ENCODE measurements at places on chromosomes 7 and 10.
A peak's percentile ranks its signal among the peaks of the same experiment; 100 is the strongest.

DNA sequence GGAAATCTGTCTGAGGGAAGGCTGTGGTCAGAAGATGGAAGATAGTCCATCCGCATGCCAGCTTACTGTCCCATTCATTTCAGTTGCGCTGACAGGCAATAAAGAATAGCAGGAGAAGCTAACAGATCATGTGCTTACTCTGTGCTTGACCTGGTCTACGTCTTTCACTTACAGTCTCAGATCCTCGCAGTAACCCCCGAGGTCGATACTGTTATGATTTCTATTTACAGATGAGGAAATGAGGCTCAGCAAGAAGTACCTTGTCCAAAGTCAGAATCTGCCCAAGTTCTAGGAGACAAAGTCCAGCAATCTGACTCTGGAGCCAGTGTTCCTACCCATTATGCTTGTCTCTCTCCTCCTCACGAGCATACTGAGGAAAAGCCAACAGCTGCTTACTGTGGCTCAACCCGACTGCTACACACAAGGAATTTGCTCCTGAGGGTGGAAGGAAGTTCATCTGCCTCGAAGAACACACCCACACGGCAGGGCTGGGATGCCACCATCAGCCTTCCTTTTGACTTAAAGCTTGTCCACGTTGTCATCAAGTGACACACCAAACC is 74.2 kb downstream of the MINPP1 start:
- DNase-seq, result no peak

- no peak for DNase-seq
These were observed 415.1 kb downstream of the GFRA1 start for GRCh38 chr10:115857856-115858255.

DNA sequence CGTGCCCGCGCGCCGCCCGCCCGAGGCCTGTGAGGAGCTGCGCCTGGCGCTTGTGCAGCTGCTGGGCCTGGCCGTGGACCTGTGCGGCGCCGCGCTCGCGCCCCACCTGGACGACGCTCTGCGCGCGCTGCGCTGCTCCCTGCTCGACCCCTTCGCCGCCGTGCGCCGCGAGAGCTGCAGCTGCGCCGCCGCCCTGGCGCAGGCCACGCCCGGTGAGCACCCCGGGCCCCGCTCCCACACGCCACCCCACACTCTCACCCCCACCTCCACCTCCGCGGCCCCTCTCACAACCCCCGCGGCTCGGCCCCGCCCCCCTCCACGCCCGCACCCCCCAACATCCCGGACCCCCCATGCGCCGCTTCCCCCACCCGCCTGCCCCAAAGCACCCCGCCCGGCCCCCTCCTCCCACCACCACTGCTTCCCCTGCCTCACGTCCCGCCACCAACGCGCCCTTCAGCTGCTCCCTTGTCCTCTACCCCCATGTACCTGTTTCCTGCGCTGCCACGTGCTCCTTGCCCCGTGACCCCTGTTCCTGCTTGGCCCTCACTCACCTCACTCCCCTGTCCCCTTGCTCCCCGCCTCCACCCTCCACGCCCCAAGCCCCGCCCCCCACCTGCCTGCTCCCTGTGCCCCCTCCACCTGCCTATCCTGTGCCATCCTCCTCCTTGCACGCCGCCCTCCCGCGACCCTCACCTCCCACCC is at the start of gene PRKAR1B:
TSS of gene PRKAR1B (minus strand) at position 178 of the 702 bp plus-strand sequence. CDS start 15,776 bp downstream, outside the sequence.
- peak; percentile 61 for DNase-seq

- DNase-seq, result no peak
These were observed 397.1 kb upstream of the POT1 start for GRCh38 chr7:125326666-125327255.

GRCh38 chr7:157876469-157877285 is 539.9 kb downstream of the DNAJB6 start:
- no peak for DNase-seq

DNA sequence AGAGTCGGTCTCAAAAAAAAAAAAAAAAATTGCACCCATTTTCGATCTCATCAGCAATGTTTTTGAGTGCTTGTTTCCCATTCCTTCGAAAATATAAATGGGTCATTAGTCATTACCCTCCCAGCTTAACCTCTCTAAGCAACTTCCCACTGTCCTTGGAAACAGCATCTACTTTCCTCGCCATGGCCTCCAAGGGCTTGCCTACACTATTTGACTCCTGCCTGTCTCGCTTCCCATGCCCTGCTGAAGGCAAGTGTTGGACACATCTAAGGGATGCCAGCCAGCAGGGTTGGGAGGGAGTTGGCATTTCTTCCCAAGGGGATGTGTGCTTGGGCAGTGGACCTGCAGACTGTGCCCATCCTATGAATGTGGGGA is 12.7 kb upstream of the RHBDD2 start:
- DNase-seq, result no peak

DNA sequence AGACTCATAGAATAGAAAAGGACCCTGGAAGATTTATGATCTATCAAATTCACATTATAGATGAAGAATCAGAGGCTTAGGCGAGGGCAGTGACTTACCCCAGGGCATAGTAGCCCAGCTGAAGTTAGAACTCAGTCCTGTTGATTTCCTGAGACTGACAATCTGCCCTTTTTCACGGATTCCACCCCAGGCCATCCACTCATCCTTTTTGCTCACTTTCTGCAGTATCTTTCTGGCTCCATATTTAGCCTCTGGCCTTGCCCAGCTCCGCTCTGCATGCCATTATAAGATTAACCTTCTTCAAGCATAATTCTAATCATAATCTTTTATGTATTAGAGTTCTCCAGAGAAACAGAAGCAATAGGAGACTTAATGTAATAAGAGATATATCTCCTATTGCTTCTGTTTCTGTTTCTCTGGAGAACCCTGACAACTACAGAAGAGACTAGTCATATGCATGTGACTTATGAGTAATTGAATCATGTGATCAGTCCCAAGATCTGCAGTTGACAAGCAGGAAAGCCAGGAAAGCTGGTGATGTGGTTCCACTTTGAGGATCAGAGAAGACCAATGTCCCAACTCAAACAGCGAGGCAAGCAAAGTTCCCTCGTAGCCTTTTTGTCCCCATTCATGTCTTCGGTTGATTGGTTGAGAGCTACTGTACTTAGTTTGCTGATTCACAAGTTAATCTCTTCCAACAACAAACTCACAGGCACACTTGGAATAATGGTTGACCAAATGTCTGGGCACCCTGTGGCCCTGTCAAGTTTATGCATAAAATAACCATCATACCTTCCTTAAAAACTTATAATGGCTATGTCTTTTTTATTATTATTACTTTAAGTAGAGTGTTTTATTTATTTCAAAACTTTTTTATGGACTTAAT is 412.1 kb downstream of the SUGCT start:
- no peak for DNase-seq

DNA sequence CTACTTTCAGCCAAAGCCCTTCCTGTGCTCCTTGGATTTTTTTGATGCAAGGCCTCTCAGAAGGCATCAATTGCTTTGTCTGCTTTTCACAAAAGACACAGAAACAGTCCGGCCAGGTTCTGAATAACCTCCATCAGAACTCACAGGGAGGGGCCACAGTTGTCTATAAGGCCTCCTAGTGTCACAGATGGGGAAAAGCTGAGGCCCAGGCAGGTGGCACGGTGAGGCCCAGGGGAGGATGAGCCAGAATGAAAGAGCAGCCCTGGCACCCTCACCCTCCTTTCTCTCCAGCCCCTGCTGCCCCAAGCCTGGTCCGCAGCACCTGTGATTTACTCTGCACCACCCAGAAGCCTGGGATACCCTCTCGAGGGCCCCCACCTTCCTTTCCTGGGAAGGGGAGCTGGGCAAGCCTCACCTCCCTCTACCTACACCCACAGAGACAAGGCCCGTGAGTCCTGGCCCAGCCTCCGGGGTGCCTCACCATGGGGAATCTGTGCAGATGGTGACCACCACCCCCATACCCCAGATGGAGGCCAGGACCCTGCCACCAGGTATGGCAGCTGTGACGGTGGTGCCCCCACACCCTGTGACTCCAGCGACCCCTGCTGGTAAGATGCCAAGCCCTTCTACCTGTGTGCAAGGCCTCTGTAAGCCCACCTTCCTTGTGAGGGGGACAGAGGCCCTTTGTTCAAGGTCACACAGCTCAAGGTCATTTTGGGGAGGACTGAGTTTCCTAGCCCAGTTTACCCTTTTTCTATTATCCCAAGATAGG is 26.2 kb upstream of the ZNF467 start:
- DNase-seq, result peak; percentile 60

DNA sequence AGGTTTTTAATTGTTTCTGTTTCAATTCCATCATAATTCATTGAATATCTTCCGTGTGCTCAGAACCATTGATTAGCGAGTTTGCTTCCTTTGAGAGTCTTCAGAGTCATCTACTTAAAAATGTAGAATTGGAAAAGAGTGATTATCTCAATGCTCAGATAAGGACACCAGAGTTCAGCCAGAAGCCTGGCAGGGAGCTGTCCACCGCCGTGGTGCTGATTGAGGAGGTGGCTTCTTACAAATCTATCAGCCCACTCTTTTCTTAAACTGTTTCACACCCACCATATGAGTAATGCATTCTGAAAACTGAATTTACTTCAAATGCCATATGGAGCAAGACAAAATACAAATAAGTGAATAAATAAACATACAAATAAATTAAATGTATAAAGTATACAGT is 79.3 kb downstream of the INSYN2A start:
- peak; percentile 45 for DNase-seq

DNA sequence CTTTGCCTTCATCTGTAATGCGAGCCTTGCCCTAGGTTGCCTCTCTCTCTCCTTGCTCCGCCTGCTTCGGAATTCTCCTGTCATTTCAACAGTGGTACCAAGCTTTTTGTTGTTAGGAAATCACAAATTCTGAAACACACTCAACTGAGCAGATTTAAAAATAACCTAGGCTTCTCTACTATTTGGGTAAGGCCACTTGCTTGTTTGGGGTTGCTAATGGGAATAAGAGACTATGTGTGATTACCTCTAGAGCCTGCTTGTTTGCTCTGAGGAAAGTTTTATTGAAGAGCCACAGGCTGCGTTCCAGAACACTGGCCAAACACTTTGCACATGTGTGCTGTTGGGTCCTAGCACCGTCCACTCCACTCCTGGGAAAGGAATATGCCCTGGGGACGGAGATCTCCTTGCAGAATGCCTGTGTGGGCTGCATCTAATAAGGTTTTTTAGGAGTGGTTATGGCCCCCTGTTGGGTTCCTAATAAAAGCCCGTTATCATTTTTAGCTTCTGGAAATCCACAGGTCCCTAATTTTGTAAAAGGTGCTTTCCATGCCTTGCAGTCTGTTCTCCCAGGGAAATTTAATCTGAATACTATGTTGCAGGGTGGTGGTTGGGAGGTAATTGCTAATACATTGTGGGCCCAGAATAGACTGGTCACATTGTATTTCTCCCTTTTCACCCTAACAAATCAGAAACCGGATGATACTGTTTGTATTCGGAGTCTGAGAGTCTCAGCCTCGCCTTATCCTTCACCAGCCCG is 68.7 kb upstream of the KLF6 start:
- no peak for DNase-seq

DNA sequence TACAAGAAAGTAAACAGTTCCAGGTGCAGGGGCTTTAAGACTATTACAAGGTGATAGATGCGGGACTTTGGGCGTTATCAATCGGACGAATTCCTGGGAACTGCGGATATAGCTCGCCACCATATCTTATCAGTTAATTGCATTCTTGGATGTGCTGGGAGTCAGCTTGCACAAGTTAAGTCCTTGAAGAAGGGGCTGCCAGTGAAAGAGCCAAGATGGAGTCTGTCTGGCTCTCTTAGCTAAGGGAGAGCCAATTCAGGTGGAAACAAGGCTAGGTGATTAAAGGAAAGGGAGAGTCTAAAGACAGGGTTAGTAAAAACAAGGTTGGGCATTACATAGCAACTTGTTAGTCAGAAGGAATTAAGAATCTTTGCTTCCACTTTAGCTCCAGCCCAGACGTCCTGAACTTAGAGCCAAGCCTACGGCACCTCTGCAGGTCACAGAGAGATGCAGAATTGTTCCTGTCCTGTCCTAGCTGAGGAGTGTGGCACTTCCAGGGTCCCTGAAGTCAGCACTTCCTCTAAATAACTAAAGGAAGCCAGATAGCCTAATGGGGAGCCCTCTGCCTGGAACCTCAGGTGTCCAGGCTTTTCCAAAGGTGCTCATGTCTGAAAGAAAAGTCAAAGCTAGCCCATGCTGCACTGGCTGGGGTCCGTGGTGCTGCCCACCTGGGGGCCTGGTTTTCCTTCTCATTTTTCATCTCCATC is 17.3 kb downstream of the ZC3HAV1 start:
- DNase-seq, result no peak

DNA sequence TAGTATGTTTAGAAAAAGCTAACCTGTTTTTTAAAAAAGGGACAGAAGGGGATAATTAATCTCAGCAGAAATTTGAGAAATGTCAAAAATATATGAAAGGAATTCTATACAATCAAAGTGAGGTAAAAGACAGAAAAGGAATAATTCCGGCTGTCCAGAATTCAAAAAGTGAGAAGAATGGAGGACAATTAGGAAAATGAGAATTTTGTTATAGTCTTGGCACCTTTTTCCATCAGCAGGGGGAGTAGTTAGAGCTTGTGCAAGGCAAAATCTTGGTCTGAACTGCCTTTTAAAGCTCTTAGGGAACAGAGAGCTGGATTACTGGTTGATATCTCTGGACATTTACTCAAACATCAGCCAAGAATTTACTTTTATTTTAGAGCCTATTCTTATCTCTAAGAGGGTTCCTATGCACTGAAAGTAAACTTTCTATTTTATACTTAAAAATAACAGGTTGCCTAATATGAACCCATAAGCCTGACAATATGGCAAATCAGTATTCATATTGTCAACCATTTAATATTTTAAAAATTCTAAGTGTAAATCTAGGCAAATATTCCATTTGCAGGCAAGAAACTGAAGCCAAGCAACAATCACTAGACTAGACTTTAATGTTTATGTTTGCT is 185.6 kb downstream of the ANK3 start:
- DNase-seq, result no peak

- no peak for DNase-seq
These were observed 319.6 kb downstream of the ELMO1 start for GRCh38 chr7:37129035-37129425.

GRCh38 chr7:116525298-116525912 is 569 bp downstream of the CAV1 start:
- DNase-seq, result peak; percentile 45

DNA sequence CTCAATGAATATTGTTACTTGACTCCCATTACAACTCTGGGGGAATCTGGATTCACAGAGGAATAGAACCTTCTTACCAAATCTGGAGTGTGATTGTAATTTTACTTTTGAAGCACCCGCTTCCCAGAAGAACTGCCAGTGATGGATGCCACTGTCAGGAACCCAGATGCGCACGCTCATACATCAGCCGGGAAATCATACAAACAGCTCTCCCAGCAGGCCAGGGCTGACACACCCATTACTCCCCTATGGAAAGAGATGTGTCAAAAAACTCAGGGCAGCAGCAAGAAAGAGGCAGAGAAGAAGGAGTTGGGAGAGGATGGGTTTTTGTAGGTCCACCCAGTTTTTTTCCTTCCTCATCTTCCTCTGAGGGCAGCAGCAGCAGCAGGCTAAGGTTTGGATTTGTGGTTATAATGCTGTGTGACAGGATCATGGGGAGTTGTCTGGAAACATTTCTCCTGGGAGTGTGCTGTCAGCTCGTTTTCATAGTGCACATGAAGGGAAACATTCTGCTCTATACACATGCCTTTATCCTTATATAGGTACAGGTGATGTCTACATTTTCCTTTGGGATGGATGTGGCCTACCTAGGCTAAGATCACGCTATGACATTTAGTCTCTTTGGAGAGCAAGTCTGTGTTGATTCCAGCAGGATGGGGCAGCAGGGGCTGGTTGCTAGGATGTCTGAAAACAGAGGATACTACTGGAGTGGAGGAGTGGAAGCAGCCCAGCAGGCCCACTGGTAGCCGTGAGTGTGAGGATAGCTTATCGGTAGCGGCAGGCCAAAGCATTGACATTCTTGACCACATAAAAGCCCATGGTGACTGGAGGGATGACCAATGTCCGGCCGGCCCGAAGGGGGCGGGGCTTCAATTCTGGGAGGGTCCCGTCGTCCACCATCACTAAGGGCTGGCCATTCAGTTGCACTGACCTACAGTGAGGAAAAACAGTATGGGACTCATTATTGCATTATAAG is 12.4 kb upstream of the HPS1 start:
- no peak for DNase-seq

Measured in activated CD8-positive, alpha-beta memory T cell treated with anti-CD3 and anti-CD28 coated beads, Interleukin-2, amount 10 ng/mL, durations not matched to agents 7 days and 5 days (primary cell).